ENCODE measurements at places on chromosomes 5 and 9.
A peak's percentile ranks its signal among the peaks of the same experiment; 100 is the strongest.

GRCh38 chr5:127925916-127926315 lies 157.7 kb upstream of the SLC12A2 start:
- DNase-seq, result no peak

GRCh38 chr5:82234885-82235284 lies 43.3 kb downstream of the RPS23 start:
- DNase-seq, result no peak

DNA sequence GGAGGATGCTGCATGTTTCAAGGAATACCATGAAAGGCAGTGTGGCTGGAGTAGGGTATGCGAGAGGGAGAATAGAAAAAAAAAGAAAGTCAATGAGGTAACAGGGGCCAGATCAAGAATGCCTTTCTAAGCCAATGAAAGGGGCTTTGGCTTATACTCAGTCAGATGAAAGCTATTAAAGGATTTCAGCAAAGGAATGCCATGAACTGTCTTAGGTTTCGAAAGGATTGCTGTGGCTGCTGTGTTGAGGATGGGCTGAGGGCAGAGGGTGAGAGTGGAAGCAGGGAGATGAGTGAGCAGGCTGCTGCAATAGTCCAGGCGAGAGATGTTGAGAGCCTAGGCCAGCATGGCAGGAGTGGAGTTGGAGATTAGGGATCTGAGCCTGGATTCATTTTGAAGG lies 135.4 kb upstream of the CKMT2 start:
- no peak for DNase-seq

- DNase-seq, result no peak
These were observed 18.6 kb upstream of the PSAT1 start for GRCh38 chr9:78278177-78278777.

- DNase-seq, result no peak
These were observed 297.2 kb downstream of the DRD1 start for GRCh38 chr5:175146733-175147132.

DNA sequence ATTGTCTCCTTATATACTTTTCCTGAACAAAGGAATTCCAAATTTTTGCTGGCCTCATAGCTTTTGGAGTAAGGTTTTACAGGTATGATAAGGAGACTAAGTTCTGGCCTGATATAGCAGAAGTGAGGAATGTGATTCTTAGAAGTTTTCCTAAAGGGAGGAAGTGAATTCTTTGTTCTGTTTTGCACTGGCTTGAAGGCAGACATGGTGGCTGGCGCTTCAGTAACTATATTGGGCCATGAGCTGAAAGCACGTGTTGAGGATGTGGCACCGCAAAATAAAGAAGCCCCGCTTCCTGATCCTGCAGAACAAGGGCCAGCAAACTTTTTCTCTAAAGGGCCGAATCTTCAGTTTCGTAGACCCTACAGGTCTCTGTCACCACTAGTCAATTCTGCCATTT lies 224.2 kb downstream of the SNX18 start:
- DNase-seq, result no peak

DNA sequence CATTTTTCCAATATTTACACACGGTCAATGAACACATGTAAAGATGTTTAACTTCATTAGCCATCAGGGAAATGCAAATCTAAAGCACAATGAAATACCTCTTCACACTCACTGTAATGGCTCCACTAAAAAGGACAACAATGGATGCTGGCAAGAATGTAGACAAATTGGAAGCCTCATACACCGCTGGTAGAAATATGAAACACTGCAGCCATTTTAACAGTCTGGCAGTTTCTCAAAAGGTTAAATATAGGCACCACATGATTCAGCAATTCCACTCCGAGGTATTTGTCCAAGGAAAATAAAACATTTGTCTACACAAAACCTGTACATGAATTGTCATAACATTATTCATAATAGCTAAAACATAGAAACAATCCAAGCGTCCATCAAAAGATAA lies 20.0 kb downstream of the RNF145 start:
- no peak for DNase-seq

GRCh38 chr5:180301253-180301652 lies 9.4 kb upstream of the MAPK9 start:
- DNase-seq, result no peak

GRCh38 chr5:127083711-127084110 lies 10.4 kb upstream of the C5orf63 start:
- DNase-seq, result no peak

DNA sequence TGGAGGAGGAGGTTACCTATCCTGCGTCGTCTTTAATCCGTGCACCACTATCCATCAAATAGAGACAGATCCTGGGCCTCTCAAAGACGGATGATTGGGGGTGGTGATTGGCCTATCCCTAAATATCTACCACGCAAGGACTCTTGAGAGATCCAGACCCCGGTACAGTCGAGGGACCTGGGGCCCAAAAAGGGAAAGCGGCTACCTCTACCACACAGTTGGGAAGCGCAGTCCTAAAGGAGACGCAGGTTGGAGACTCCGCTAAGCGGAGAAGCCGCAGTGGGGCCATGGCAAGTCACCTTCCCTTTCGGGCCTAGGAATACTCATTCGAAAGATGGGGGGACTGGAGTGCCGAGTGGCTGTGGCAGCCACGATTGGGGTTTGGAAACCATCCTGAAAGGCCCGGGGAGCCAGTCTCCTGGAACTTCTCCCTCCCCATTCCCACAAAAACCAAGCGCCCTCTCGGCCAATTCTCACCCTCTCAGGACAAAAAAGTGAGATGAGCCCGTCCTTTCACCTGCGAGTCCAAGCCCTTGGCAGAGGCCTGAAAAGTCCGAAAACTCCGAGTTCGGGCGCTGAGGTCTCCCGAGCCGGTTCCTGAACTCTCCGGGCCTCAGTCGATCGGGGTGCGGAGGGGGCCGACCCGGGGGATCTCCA lies 499 bp upstream of the FOXE1 start:
- no peak for DNase-seq

- peak; percentile 82 for DNase-seq
These were observed 12.6 kb upstream of the LPCAT1 start for GRCh38 chr5:1536322-1536845.
